ENCODE measurements at places on chromosomes 7 and 10. TPM values are rescaled to one million over a fixed set of nuclear protein-coding genes. Genes with fewer than 3 reads are reported as not detected.

GNAT3 gene
- not detected for total RNA-seq

VAX1 gene
- total RNA-seq, result not detected

HNRNPH3 gene
- 144 TPM for total RNA-seq

PDCD11 gene
- total RNA-seq, result 56.4 TPM

WDFY4 gene
- not detected for total RNA-seq

DNA sequence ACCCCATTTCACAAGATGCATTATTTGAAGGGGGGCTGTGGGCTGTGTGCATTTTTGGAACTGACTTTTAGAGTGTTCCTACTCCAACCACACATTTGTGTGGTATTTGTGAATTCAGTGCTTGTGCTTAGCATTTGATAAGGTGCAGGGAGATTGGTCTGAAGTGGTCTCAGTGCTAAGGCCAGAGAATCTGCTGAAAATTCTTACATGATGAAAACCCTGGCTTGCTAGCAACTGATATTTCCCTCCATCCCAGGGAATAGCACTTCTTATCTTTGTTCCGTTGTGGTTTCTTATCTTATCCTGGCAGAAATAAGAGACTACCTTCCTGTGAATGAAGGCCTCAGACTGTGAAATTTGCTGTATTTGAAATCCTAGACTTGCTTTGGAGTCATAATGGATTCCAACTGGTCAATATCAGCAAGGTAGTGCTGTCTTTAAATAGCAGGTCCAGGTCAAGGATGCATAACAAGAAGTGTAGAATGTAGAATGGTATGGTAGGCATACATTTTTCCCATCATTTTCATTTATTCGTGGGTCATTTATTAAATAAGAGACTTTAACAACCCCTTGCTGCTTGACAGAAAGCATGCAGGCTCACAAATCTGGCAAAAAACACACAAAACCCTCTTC, 986.9 kb downstream of the REEP3 start:
- H3K4me1 ChIP-seq, result no peaks in the 10 kb centered on the region
- no peaks in the 10 kb centered on the region for H3K27me3 ChIP-seq
- H3K27ac ChIP-seq, result no peak overlapping the region
- no peaks in the 10 kb centered on the region for H3K36me3 ChIP-seq
- no peak for DNase-seq
- no peak overlapping the region for H3K4me3 ChIP-seq

DNA sequence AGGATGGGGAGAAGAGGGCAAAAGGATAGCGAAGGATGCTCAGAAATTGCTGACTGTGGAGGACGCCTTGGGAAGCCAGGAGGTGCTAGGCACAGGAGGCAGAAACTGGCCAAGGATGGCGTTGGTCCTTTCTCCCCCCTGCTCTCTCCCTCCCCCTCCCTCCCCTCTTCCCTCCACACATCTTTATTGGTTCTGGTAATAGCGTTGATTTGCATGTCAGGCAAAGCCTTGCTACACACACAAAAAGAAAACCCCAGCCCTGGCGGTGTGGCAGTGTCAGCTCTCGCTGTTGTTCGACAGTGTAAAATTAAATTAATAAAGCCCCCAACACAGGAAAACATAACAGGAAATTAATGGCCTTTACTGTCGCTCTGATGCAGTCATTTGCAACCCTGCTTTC, 47.2 kb downstream of the PAX2 start:
- H3K36me3 ChIP-seq, result no peaks in the 10 kb centered on the region
- no peak for DNase-seq
- no peak overlapping the region for H3K4me3 ChIP-seq
- no peak overlapping the region for H3K27ac ChIP-seq
- no peaks in the 10 kb centered on the region for H3K4me1 ChIP-seq

- H3K27ac ChIP-seq, result peak overlapping the region; percentile 97
- H3K4me1 ChIP-seq, result peaks cover 43% of the 10 kb centered on the region
- H3K27me3 ChIP-seq, result no peaks in the 10 kb centered on the region
- H3K36me3 ChIP-seq, result peaks cover 44% of the 10 kb centered on the region
- no peak overlapping the region for H3K4me3 ChIP-seq
Measured at GRCh38 chr7:620056-620455, 100.4 kb upstream of the PDGFA start.

GRCh38 chr7:111753968-111754367, 191.7 kb upstream of the IMMP2L start:
- H3K27ac ChIP-seq, result no peak overlapping the region
- peaks cover 5% of the 10 kb centered on the region for H3K27me3 ChIP-seq
- no peak for DNase-seq
- no peaks in the 10 kb centered on the region for H3K4me1 ChIP-seq
- no peaks in the 10 kb centered on the region for H3K36me3 ChIP-seq
- no peak overlapping the region for H3K4me3 ChIP-seq

DNA sequence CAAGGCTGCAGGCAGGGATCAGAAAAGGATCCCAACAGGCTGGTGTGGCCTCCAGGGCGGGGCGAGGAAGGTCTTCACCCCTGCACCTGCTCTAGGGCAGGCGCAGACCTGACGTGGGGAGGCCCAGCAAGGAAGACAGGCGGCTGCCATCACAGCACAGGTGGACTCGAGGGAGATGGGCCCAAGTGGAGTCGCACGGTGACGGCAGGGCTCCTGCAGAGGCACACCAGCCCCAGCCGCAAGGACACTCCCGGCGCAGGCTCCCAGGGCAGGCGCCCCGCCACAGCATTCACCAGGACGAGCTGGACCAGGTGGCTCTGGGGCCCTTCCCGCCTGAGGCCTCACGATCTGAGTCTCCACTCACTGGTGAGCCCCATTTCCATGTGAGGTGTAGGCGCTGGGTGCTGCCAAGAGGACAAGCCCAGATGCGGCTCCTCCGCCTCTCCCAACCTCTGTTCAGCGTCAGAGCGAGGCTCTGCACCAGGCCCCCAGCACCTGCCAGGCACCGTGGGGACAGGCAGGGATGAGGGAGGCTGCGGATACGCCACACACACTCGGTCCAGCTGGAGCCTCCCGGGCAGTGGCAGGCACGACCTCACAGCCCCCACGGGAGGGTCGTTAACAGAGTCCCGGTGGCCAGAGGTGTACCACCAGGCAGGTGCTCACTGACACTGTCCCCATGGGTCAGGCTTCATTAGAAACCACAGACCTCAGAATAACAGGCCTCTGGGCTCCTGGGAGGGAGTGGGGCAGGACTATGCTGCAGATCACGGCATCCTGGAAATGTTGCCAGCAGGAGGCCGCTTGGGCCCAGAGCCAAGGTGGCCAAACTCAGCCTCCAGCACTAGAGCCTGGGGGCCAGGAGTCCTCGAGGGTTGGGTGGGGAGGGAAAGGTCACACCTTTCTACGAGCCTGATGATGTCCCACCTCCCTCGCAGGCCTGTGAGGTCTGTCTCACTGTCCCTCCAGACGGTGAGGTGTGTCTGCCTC, 111.6 kb downstream of the MAD1L1 start:
- no peak overlapping the region for H3K4me3 ChIP-seq
- no peaks in the 10 kb centered on the region for H3K36me3 ChIP-seq
- H3K4me1 ChIP-seq, result peaks cover 10% of the 10 kb centered on the region
- H3K27ac ChIP-seq, result no peak overlapping the region
- no peak for DNase-seq
- H3K27me3 ChIP-seq, result no peaks in the 10 kb centered on the region

- peaks cover 95% of the 10 kb centered on the region for H3K4me1 ChIP-seq
- peak; percentile 8 for DNase-seq
- no peak overlapping the region for H3K27ac ChIP-seq
- no peak overlapping the region for H3K4me3 ChIP-seq
Measured at GRCh38 chr10:104331208-104331838, 6.9 kb downstream of the ITPRIP start.

- H3K4me1 ChIP-seq, result no peaks in the 10 kb centered on the region
- no peak overlapping the region for H3K27ac ChIP-seq
- H3K4me3 ChIP-seq, result no peak overlapping the region
- no peak for DNase-seq
- peaks cover 18% of the 10 kb centered on the region for H3K27me3 ChIP-seq
- H3K36me3 ChIP-seq, result no peaks in the 10 kb centered on the region
Measured at GRCh38 chr7:27345164-27345887, 102.7 kb downstream of the EVX1 start.

- H3K4me1 ChIP-seq, result no peaks in the 10 kb centered on the region
- H3K36me3 ChIP-seq, result no peaks in the 10 kb centered on the region
- H3K27me3 ChIP-seq, result no peaks in the 10 kb centered on the region
Measured at GRCh38 chr7:131583430-131583829, 27.0 kb upstream of the PODXL start.

DNA sequence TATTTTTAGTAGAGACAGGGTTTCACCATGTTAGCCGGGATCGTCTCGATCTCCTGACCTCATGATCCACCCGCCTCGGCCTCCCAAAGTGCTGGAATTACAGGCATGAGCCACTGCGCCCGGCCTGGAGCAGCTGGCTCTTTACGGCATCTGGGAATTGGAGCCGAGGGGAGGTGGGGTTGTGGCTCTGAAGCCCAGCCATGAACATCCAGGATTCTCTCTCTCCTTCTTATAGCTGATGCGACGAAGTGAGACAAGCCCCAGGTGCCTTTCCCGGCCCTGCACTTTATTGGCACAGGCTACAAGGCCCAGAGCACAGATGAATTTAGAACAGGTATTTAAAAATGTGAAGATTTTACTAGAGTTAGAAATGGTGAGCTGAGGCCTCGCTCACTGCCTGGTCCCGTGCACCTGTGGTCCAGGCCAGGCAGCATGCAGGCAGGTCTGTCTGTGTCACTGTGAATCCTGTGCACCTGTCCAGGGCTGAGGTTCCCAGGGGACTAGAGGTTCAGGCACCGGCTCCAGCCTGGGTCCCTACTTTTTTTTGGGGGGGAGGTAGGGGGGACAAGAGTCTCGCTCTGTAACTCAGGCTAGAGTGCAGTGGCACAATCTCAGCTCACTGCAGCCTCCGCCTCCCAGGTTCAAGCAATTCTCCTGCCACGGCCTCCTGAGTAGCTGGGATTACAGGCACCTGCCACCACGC, 379.7 kb upstream of the FOXK1 start:
- H3K4me3 ChIP-seq, result no peak overlapping the region
- H3K27ac ChIP-seq, result no peak overlapping the region
- H3K27me3 ChIP-seq, result no peaks in the 10 kb centered on the region
- no peaks in the 10 kb centered on the region for H3K4me1 ChIP-seq

DNA sequence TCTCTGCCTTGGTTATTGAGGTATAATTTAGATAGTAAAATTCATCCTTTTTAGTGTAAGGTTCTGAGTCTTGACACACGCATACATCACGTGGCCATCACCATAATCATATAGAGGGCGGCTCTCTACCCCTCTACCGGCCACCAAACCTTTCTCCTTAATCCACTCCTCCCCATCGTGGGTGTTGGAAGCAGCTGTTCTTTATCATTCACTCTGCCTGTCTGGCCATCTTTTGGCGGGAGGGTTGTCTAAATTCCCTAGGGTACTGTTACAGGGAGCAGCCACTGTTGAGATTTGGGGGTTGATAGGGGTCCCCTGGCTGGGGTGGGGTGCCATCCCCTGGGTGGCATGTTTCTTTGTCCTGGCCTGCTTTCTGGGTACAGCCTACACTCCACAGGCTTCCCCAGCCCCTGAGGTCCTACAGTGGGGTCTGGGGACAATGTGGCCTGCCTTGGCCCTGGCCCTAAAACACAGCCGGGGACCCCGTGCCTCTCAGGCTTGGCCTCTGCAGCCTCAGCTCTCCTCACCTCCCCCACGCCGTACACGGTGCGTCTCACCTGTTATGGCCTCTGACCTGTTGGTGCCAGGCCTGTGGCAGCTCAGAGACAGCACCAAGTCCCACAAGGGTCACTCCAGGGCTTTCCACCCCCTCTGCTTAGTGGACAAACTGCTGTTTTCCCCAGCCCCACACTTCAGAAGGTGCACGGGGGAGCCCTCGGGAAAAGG, 17.5 kb downstream of the AMZ1 start:
- no peak overlapping the region for H3K27ac ChIP-seq
- no peak overlapping the region for H3K4me3 ChIP-seq
- peaks cover 11% of the 10 kb centered on the region for H3K4me1 ChIP-seq
- DNase-seq, result no peak

- no peak for DNase-seq
- peaks cover 4% of the 10 kb centered on the region for H3K4me1 ChIP-seq
- no peak overlapping the region for H3K4me3 ChIP-seq
Measured at GRCh38 chr10:78250313-78251015, 216.8 kb downstream of the RPS24 start.

- H3K4me1 ChIP-seq, result peaks cover 1% of the 10 kb centered on the region
- H3K36me3 ChIP-seq, result no peaks in the 10 kb centered on the region
- no peak for DNase-seq
Measured at GRCh38 chr7:21256310-21256877, 171.5 kb upstream of the SP4 start.

- H3K27ac ChIP-seq, result no peak overlapping the region
- H3K4me3 ChIP-seq, result no peak overlapping the region
- H3K27me3 ChIP-seq, result no peaks in the 10 kb centered on the region
- H3K4me1 ChIP-seq, result no peaks in the 10 kb centered on the region
- DNase-seq, result no peak
Measured at GRCh38 chr7:44380189-44380830, 54.9 kb upstream of the CAMK2B start.

DNA sequence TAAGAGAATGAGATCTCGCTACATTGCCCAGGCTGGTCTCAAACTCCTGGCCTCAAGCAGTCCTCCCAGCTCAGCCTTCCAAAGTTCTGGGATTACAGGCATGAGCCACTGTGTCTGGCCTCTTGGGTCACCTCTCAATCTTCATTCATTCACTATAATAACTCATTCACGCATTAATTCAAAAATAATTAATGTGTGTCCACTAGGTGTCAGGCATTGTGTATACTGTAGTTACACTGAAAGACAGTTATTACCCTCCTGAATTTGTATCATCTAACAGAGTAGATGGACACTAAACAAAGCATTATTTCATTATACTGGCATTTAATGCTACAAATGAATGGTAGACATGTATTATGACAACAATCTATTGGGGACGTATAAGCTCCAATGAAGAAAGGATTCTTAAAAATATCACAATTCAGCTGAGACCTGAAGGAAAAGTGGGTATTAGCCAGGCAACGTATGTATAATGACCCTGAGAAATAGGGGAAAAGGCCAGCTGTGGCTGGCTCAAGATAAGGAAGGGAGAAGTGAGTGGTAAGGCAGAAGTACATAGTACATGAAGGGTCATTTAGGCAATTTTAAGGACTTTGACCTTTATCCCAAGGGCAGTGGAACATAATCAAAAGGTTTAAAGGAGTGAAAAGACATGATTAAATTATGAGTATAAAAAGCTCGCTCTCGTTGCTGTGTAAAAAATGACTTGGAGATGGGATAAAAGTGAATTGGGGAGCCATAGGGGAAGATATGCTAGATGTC, 150.7 kb downstream of the BTAF1 start:
- no peaks in the 10 kb centered on the region for H3K27me3 ChIP-seq
- peaks cover 2% of the 10 kb centered on the region for H3K36me3 ChIP-seq
- no peak for DNase-seq
- no peak overlapping the region for H3K4me3 ChIP-seq
- peaks cover 2% of the 10 kb centered on the region for H3K4me1 ChIP-seq

Data from activated CD4-positive, alpha-beta memory T cell treated with anti-CD3 and anti-CD28 coated beads for 36 hours (primary cell).